ENCODE measurements at places on chromosomes 3 and 15.

DNA sequence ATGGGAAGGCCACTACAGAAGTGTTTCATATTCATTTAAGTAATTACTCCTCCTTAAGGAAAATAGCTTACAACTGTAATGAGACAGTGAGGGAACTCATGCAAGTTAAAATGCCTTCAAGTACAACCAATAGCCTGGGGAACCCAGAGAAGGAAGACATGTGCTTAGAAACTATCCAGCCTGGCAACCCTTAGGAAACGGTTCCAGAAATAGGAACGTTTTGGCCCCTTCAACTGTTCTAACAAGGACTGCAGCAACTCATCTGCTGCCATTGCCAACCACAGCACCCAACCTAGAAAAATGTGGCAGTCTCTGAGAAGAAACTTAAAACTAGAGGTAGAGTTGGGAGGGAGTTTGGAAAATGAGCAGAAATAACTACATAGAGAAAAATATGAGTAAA, 147.5 kb upstream of the STRIT1 start:
- no peak for DNase-seq

DNA sequence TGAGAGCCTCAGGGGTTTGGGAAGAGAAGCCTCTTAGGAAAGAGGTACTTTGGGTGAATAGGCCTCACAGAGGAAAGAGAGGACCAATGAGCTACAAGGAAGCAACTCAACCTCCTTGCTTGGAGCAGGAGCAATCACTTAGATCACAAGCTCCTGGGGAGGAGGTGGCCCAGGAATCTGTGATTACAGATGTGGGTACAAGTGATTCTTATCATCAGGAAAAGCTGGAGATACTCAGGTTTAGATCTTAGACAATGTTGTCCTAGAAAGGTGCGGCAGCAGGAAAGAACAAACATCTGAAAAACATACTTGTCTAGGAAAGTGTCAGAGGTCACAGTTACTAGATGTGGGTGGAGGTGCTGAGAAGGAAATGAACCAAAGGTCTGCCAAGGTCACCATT, 8.2 kb downstream of the PARP16 start:
- DNase-seq, result no peak

DNA sequence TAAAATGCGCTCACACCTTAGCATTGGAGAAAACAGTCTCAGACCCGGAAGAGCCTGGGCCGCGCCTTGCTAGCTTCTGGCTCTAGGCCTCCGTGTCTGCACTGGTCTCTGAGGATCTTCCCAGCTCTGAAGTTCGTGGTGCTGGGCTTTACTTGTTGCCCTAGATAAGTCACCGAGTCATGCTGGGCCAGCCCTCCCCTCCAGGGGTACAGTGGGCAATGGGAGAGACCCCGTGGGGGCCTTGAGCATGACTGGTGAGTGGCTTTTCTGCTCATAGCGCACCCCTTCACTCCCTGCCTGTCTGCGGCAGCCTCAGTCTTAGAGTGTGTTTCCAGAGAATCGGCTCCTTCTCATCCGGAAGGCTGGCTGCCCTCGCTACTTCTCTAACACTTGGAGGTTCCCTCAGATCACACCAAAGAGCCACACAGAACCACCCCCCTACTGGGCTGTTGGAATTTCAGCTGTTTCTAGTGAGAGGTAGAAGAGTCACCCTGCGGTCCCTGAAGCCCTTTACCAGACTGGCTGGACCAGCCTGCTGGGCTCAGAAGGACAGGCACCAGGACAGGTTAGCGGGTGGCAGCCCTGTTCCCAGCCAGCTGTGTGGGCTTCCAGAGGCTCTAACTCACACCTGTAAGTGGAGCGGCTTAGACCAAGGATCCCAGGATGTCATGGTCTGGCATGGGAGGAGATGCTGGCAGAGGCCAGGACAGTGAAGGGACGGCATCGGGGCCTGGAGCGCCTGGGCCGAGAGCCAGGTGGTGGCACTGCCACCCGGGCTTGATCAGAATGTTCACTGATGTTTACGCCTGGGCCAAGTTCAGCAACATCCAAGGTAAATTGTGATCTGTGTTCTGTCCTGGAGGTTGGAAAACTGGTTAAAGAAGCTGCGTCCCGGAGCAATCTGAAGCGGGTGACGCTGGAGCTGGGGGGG, 17.9 kb downstream of the ALDH1A3 start:
- no peak for DNase-seq

DNA sequence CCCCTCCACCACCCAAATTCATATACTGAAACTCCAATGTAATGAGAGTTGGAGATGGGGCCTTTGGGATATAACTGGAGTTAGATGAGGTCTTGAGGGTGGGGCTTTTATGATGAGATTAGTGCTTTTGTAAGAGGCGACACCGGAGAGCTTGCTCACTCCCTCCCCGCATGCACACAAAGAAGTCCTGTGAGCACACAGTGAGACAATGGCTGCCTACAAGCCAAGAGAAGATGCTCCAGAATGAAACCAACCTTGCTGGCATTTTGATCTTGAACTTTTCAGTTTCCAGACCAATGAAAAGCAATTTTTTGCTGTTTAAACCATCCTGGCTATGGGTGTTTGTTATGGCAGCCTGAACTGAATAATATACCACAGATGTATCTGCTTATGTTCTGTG, 109.0 kb downstream of the SAMMSON start:
- DNase-seq, result no peak

DNA sequence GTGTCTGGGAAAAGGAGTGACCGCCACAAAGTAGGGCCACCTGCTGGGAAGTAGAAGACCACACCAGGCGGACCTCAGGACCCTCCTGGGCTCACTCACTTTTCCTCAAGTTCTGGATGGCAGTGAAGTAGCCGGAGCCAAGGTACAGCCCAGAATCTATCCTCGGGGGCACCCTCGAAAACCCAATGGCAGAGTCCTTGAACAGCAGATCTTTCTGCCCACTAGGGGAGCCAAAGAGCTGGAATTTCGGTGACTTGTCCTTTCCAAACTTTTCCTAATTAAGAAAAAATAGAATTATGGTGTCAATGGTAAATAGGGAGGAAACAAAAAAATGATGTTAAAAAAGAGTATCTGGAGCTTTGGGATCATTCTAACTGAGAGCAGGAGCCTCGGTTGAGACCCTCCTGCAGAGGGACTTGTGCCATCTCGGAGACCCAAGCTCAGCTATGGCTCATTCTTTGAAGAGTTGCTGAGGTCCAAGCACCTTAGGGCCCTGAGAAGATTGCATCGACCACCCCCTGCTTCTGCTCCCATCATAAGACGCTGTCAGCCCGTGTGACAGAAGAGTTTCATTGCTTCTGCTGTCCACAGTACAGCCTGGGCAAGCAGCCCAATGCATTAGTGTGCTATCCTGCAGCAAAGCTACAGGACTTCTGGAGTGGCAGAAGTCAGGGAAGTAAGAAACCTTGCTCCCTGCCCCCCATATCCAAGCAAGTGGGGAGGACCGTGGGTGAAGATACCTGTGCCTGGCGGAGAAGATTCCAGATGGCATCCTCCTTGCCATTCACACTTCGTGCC, 14.8 kb downstream of the LTF start:
- no peak for DNase-seq

DNA sequence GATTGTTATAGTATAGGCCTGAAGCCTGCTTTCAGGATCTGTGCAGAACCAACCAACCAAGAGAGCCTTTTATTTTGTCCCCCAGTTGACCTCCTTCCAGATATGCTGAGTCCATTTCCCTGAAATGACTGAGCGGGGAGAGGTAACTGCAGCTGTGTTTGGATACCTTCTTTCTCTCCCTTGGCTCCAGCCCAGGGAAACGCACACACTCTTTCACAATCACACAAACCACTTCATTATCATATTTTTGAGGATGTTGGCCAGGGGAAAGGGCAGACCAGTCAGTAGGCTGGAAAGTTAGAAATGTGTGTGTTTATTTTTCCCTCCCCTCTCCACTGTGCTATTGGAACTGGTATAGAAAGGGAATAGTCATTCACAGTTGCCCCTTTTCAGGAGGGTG, 417.7 kb upstream of the TBL1XR1 start:
- no peak for DNase-seq

GRCh38 chr3:20406611-20407011, 220.6 kb upstream of the SGO1 start:
- no peak for DNase-seq

All from activated T-helper 1 cell treated with anti-CD3 and anti-CD28 coated beads, Interleukin-2, amount 50 U/mL, for 16 hours (primary cell).